ENCODE measurements at places on chromosomes 3 and 15. TPM values are rescaled to one million over a fixed set of nuclear protein-coding genes. Genes with fewer than 3 reads are reported as not detected.

The CPN2 gene
- total RNA-seq: not detected

The ADPGK gene
- 68.2 TPM for total RNA-seq

The CTDSPL2 gene
- 101 TPM for total RNA-seq

The TMEM45A gene
- 19.7 TPM for total RNA-seq

The FSIP1 gene
- 16.2 TPM for total RNA-seq

The IGF2BP2 gene
- total RNA-seq: 4.9 TPM

GRCh38 chr3:30620402-30621360 lies 14.3 kb downstream of the TGFBR2 start:
- no peak for DNase-seq
- H3K27me3 ChIP-seq: no peaks in the 10 kb centered on the region
- H3K36me3 ChIP-seq: no peaks in the 10 kb centered on the region
- no peaks in the 10 kb centered on the region for H3K4me1 ChIP-seq
- peak overlapping the region; percentile 55 for H3K27ac ChIP-seq
- H3K4me3 ChIP-seq: no peak overlapping the region

GRCh38 chr3:109356442-109357155 lies 19.3 kb upstream of the DPPA4 start:
- H3K4me1 ChIP-seq: no peaks in the 10 kb centered on the region
- no peak overlapping the region for H3K4me3 ChIP-seq
- H3K27ac ChIP-seq: no peak overlapping the region
- no peaks in the 10 kb centered on the region for H3K36me3 ChIP-seq

DNA sequence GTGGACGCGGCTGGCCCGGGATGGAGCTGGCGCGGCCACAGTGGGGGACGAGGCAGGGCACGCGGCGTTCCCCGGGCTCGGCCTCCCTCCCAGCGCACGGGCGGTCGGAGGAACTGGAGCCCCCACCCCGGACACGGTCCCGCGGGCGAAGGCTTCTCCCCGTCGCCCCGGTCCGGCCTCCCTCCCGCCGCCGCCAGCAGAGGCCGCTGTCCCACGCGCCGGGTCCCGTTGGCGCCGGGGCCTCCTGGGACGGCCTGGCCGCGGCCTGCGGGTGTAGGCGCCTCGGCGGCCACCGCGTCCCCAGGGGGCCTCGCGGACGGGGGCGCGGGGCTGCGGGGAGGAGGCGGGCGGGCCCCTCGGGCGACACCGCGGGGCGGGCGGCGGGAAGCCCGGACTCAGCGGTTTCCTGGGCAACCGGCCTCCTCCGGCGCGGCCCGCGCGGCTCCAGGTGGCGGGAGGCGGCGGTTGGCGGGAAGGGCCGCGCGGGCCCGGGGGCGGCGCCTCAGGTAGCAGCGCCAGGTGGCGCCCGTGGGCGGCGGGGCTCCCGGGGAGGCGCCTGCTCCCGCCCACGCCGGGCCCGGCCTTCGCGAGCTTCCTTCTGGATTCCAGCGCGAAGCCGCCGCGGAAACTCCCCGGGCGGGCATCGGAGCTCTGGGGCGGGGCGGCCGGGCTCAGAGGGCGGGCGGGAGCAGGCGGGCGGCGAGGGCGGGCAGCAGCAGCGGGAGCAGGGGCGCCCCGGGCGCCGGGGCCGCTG lies 26.7 kb downstream of the MELTF start:
- H3K27ac ChIP-seq: peak overlapping the region; percentile 94
- no peaks in the 10 kb centered on the region for H3K4me1 ChIP-seq
- no peaks in the 10 kb centered on the region for H3K27me3 ChIP-seq
- peak; percentile 73 for DNase-seq
- H3K36me3 ChIP-seq: no peaks in the 10 kb centered on the region
- peak overlapping the region; percentile 66 for H3K4me3 ChIP-seq

DNA sequence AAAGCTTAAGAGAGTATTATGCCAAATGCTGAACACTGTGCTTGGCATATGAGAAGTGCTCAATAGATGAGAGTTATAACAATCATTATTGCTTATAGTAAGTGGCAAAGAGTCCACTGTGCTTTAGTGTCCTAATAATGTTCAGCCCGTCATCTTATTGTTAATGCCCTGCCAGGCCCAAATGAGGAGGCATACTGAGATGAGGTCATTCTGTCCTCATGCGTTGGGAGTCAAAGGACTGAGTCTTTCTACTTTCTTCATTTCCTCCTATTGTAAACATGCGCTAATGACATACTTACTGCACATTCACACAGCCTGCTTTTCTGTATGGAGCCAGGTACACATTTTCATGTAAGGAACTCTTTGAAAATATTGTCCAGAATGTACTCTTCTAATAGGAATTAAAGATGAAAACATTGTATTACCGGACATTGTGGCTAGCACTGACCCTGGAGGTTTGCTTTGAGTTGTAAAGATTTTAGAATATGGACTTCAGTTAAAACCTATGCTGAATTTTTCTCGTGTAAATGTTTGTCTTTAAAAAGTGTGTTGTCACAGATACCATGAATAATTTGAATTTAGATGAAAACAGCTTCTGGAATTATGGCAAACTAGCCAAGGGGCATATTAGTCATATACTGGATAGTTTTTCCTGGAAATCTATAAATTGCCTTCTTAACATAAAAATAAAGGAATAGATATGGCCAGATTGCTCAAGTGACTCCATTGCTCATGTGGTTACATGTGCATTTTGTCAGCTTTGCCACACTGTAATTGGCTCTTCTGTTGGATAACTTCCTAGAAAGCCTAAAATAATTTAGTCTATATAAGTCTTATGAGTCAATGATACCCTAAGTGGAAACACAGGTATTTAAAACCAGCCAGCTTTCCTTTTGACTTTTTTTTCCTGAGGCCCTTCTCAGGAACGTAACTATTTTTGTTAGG lies 38.3 kb downstream of the KBTBD12 start:
- H3K27ac ChIP-seq: no peak overlapping the region
- no peaks in the 10 kb centered on the region for H3K27me3 ChIP-seq
- DNase-seq: no peak
- no peaks in the 10 kb centered on the region for H3K4me1 ChIP-seq
- H3K36me3 ChIP-seq: no peaks in the 10 kb centered on the region

DNA sequence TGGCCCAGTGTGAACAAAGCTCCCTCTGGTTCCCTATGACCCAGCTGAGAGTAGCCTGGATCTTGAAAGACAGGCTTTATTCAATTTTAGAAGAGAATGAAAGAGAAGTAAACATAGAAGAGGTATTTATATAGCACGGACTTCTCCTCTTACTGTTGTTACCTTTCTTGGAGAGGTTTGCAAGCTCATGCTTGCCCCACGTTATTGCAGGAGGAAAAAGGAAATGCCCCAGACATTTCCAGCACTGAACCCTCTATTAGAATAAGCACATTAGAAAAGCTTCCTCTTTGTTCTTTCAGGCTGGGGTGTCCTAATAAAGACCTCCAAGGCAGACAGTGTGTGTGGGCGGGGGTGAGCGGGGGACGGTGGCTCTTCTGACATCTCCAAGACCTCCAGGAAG lies 98.7 kb upstream of the AGBL1 start:
- DNase-seq: no peak
- no peak overlapping the region for H3K4me3 ChIP-seq
- H3K27ac ChIP-seq: no peak overlapping the region
- no peaks in the 10 kb centered on the region for H3K4me1 ChIP-seq

GRCh38 chr3:46110701-46111493 lies 83.6 kb upstream of the XCR1 start:
- no peaks in the 10 kb centered on the region for H3K36me3 ChIP-seq
- H3K4me3 ChIP-seq: no peak overlapping the region
- H3K4me1 ChIP-seq: peaks cover 5% of the 10 kb centered on the region
- DNase-seq: peak; percentile 67
- H3K27me3 ChIP-seq: no peaks in the 10 kb centered on the region
- no peak overlapping the region for H3K27ac ChIP-seq

GRCh38 chr3:141392897-141393734 lies 24.8 kb downstream of the ZBTB38 start:
- H3K36me3 ChIP-seq: no peaks in the 10 kb centered on the region
- H3K4me1 ChIP-seq: peaks cover 6% of the 10 kb centered on the region
- no peak for DNase-seq
- no peaks in the 10 kb centered on the region for H3K27me3 ChIP-seq

GRCh38 chr3:196617256-196617655 lies 22.2 kb upstream of the NRROS start:
- H3K27me3 ChIP-seq: no peaks in the 10 kb centered on the region
- no peaks in the 10 kb centered on the region for H3K36me3 ChIP-seq
- no peaks in the 10 kb centered on the region for H3K4me1 ChIP-seq
- no peak overlapping the region for H3K4me3 ChIP-seq
- H3K27ac ChIP-seq: no peak overlapping the region

GRCh38 chr15:79060175-79060574 lies 30.4 kb downstream of the RASGRF1 start:
- DNase-seq: no peak
- no peaks in the 10 kb centered on the region for H3K27me3 ChIP-seq

DNA sequence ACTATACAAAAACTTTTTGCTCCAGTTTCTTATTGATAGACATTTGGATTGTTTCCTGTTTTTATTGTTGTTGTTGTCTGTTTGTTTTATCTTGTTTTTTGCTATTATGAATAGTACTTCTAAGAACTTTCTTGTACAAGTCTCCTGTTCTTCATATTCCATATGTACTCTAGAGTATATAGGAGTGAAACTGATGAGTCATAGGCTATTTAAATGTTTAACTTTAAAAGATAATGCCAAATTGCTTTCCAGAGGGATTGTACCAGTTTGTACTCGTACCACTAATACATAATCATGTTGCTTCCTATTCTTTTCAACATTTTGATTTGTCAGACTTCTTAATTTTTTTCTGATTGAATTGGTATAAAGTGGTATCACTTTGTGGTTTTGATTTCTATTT lies 19.6 kb downstream of the LRRC49 start:
- no peaks in the 10 kb centered on the region for H3K27me3 ChIP-seq
- H3K4me3 ChIP-seq: no peak overlapping the region
- no peaks in the 10 kb centered on the region for H3K4me1 ChIP-seq
- peaks cover 6% of the 10 kb centered on the region for H3K36me3 ChIP-seq
- H3K27ac ChIP-seq: no peak overlapping the region

GRCh38 chr3:103380391-103380790 lies 945.6 kb downstream of the ZPLD1 start:
- no peak overlapping the region for H3K4me3 ChIP-seq
- no peaks in the 10 kb centered on the region for H3K36me3 ChIP-seq
- H3K4me1 ChIP-seq: no peaks in the 10 kb centered on the region

GRCh38 chr3:174863488-174863887 lies 4.4 kb downstream of the NAALADL2 start:
- no peaks in the 10 kb centered on the region for H3K27me3 ChIP-seq
- no peaks in the 10 kb centered on the region for H3K4me1 ChIP-seq
- H3K27ac ChIP-seq: peak overlapping the region; percentile 84
- no peak for DNase-seq
- no peak overlapping the region for H3K4me3 ChIP-seq
- H3K36me3 ChIP-seq: no peaks in the 10 kb centered on the region

GRCh38 chr3:191901741-191902140 lies 440.8 kb downstream of the PYDC2 start:
- H3K36me3 ChIP-seq: no peaks in the 10 kb centered on the region
- no peak overlapping the region for H3K4me3 ChIP-seq
- no peak overlapping the region for H3K27ac ChIP-seq
- no peaks in the 10 kb centered on the region for H3K4me1 ChIP-seq
- H3K27me3 ChIP-seq: no peaks in the 10 kb centered on the region

DNA sequence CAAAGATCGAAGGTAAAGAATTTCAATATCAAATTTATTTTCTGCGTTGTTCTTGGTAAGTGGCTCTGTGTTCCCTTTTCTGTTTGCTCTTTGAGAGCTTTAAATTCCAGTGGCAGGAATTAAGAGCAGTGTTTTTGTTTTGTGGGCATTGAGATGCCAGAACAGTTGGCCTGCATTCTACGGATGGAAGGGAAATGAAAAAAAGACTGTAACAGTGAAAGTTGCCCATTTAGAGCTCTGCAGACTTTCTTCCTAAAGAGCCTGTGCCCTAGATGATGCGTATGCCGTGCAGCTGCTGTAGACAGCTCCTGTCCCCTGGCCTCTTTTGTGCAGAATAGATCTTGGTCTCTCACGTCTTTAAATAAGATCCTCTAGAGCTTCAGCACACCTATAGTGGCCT lies 58.8 kb downstream of the KAT2B start:
- H3K4me1 ChIP-seq: no peaks in the 10 kb centered on the region
- no peaks in the 10 kb centered on the region for H3K36me3 ChIP-seq
- no peak overlapping the region for H3K4me3 ChIP-seq

Data from breast epithelium (tissue), 4 donors.